ENCODE measurements at places on chromosomes 4 and X.

DNA sequence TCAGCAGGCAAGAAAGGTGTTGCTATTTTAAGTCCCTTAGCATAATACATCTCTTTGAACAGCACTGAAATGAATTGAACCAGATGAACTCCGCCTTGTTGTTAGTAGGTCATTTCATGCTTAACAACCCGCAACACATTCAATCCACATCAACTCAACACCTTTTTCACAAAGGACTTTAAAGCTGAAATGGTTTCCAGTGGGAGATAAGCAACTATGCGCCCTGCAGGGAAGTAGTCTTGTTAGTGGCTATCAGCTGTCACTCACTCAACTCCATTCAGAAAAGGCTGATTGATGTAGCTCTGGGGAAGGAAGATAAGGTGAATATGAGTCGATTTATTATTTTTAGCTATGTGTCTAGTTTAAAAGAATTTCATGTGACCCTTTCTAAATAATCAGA lies 46.0 kb downstream of the ATP8A1 start:
- no peak for DNase-seq

- DNase-seq, result no peak
Observed at GRCh38 chr4:150104404-150105027, 26.3 kb downstream of the DCLK2 start.

GRCh38 chr4:183185559-183185958 lies 86.5 kb downstream of the WWC2 start:
- no peak for DNase-seq

- DNase-seq, result no peak
Observed at GRCh38 chrX:35251226-35251625, 308.6 kb downstream of the FAM47B start.

DNA sequence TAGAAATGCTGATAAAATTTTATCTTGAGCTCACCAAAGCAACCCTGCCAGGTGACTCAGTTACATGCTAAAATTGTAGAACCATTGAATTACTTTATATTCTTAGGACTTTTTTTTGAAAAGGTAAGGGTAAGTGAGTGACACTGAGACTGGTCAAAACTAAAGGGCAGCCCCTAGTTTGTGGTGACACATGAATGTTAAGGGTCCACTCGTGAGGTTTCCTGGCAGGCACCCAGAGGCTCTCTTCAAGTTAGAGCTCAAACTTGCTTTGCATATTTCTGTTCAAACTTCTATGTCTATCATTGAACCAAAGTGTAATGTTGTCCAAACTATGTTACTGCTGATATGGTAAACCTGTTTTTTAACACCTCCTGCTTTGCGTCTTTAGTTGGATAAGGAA lies 30.5 kb downstream of the TMPRSS11D start:
- DNase-seq, result no peak

GRCh38 chrX:39169976-39170375 lies 368.7 kb downstream of the MID1IP1 start:
- no peak for DNase-seq

DNA sequence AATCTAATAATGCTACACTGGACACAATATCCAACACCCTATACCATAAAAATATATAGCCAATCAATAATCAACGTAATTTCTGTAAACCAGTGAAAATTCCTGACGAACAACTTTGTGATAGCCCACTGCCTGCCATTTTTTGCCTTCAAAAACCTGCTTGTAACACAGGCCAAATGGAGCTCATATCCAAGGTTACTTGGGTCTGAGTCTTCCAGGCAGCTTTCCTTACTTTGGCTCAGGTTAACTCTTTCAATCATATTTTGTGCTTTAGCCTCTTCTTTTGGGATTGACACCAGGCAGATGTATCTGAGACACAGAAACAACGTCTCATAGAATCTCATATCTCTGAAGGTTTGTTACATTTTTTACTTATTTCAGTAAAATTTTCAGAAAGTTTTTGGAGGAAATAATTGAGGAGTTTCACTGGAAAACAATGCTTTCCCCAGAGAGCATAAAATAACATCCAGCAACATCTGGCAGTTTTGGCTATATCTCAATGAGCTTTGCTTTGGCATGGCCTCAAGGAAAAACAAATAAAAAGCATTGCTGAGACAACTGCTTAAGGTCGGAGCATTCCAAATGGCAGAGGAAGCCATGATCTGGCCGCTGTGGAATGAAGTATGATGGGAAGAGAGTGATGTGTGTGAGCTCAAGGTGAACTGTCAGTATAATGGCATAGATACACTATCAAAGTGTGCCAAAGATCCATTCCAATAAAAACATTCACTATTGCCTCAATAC lies 162.9 kb upstream of the SPIN4 start:
- no peak for DNase-seq

GRCh38 chr4:185587427-185588161 lies 52.3 kb upstream of the PDLIM3 start:
- DNase-seq, result peak; percentile 24

- no peak for DNase-seq
Observed at GRCh38 chr4:8938137-8938536, 66.5 kb upstream of the HMX1 start.

DNA sequence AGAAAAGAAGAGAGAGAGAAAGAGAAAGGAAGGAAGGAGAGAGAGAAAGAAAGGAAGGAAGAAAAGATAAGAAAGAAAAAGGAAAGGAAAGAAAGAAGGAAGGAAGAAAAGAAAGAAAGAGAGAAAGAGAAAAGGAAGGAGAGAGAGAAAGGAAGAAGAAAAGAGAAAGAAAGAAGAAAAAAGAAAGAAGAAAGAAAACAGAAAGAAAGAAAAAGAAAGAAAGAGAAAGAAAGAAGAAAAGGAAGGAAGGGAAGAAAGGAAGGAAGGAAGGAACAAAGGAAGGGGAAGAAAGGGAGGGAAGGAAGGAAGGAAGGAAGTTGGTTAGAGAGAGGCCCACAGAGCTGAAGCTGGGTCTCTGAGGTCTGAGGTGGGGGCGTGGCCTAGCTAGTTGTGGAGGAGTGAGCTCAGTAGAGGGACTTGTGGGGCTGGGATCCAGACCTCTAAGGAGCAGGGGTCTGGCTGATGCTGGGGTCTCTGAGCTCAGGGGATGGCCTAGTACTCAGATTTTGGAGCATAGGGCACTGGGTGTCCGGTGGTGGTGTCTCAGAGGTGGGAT lies 27.1 kb upstream of the PDZD4 start:
- DNase-seq, result no peak

- DNase-seq, result no peak
Observed at GRCh38 chr4:40322811-40323210, 12.3 kb upstream of the CHRNA9 start.

DNA sequence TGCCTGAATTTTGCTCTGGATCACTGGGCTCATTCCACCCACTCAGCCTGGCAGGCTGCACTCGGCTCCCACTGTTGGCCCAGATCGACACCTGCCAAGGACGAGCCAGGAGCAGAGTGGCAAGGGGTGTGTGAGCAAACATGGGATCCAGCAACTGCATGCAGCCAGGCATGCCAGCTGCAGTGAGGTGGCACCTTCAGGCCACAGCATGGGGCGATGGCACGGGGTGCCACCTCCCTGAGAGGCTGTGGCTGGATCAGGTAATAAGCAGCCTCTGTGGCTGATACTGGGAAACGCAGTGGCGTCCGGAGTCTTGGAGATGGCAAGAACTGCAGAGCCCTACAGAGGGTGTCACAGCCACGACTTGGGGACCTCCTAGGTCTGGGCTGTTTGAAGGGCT lies 244.5 kb upstream of the FSTL5 start:
- DNase-seq, result no peak

- DNase-seq, result no peak
Observed at GRCh38 chr4:156362581-156362980, 408.9 kb upstream of the CTSO start.

DNA sequence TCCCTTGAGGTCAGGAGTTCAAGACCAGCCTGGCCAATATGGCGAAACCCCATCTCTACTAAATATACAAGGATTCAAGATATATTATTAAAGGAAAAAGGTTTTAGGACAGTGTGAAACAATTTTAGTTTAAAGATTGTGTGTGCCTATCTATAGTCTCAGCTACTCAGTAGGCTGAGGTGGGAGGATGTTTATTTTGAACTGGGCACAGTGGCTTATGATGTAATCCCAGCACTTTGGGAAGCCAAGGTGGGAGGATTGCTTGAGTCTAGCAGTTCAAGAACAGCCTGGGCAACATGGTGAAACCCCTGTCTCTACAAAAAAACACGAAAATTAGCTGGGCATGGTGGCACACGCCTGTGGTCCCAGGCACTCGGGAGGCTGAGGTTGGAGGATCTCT lies 31.4 kb upstream of the REST start:
- no peak for DNase-seq

- DNase-seq, result no peak
Observed at GRCh38 chr4:83771113-83771705, 235.3 kb downstream of the GPAT3 start.

DNA sequence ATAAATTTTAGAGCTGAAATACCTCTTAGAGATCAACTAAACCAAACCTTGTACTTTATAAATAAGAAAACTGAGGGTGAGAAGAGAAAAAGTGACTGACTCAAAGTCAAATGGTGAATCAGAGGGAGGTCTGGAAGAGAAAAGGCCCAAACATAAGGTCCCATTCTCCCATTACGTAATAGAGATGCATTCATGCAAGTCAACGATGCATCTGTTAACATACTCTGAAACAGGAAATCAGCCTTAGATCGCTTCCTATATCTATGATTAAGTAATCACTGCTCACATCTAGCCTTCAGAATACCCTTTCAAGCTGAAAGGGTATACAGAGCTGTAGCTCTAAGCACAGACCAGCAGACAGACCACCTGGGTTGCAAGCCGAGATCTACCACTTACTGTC lies 6.5 kb downstream of the RNF150 start:
- DNase-seq, result no peak

DNA sequence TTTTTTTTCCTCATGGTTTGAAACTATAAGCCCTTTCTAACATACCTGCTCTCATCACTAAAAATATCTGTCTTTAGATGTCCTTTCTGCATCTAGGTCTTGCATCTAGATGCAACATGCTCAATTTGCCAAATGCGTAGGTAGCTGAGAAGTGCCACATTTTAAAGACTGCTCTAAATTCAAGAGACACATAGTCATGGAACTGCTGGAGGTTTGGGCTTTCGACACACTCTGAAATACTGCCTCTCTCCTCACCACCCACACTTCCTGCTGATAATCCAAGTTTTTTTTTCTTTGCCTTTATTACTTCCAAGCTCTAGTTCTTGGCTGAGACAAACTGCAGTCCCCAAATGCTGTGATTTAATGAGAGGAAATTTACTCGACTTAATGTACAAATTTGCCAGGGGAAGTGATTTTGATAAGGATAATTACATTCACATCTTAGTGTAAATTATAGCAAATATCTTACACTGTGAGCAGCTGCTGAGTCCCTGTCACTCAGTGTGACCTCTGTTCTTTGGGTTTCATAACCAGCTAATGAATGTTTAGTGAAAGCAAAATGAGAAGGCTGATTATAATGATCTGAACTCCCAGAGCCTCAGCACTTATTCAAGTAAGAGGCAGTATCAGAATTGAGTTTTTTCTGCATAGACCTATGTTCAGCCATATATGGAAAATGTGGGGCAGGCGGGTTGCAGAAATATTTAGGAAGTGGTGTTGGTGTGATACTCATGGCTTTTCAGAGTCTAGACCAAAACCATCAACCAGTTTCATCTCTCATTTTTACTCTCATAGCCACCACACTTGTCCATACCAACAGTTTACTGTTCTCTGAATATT lies 31.3 kb downstream of the DRD5 start:
- no peak for DNase-seq

- DNase-seq, result no peak
Observed at GRCh38 chrX:26613956-26614355, 398.0 kb downstream of the MAGEB5 start.

DNA sequence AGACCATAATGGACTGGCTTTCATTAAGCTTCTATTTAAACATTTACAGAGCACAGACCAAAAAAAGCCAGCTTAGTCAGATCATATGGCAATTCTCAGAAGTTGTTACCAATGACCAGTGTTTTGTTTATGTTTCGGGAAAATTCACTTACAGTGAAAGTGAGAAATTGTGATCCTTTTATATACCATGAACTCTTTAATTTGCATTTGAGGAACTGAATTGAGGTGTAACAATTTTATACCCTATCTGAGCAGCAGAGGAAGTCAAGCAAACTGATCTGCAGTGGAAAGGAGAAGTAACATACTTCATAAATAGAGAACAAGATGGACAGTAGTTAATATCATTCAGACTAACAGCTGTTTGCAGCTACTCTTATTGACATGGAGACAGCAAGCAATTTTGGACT lies 97.1 kb downstream of the TMA16 start:
- no peak for DNase-seq

- DNase-seq, result no peak
Observed at GRCh38 chr4:78644744-78645330, 93.3 kb downstream of the ANXA3 start.

- no peak for DNase-seq
Observed at GRCh38 chrX:106612393-106612763, 600 bp downstream of the RADX start.

DNA sequence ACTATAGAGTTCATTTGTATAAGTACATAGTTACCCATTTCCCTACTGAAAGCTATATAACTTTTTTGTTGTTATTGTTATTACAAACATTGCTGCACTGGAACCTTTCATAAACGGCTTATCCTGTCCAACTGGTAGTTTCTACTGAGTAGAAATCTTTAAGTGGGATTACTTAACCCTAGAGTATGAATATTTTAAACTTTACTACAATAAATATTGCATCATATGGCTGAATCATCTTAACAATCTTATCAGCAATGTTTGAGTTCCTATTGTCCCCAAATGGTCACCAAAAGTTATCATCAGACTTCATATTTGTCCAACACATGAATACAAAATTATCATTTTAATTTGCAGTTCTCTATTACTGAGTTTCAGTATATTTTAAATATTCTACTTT lies 40.5 kb downstream of the LCORL start:
- no peak for DNase-seq

GRCh38 chrX:152861116-152861515 lies 30.3 kb downstream of the NSDHL start:
- no peak for DNase-seq

DNA sequence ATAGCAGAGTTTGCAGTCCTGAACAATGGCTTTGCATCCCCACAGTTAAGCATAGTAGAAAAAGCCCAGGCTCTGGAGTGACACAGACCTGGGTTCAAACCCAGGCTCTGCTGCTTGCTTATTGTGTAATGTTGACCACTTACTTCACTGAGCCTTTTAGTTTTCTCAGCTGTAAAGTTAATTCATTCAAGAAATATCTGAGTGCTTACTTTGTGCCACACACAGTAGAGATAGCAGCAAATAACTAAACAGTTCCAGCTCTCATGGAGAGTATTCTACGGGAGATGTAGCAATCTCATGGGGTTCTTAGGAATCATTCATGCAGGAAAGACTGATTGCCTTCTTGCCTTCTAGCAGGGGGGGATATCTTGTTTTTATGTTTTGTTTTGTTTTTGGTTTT lies 63.2 kb downstream of the SLC9A6 start:
- no peak for DNase-seq

Measured in stimulated activated CD8-positive, alpha-beta memory T cell treated with anti-CD3 and anti-CD28 coated beads, Interleukin-4, amount 100 ng/mL, for 4 hours (primary cell).